ENCODE measurements at places on chromosomes 7 and 10. TPM values are rescaled to one million over a fixed set of nuclear protein-coding genes. Genes with fewer than 3 reads are reported as not detected.

The HOGA1 gene
- 4.0 TPM for polyA plus RNA-seq

The HTR5A gene
- not detected for polyA plus RNA-seq

The TIMM23 gene
- polyA plus RNA-seq, result 39.4 TPM

DNA sequence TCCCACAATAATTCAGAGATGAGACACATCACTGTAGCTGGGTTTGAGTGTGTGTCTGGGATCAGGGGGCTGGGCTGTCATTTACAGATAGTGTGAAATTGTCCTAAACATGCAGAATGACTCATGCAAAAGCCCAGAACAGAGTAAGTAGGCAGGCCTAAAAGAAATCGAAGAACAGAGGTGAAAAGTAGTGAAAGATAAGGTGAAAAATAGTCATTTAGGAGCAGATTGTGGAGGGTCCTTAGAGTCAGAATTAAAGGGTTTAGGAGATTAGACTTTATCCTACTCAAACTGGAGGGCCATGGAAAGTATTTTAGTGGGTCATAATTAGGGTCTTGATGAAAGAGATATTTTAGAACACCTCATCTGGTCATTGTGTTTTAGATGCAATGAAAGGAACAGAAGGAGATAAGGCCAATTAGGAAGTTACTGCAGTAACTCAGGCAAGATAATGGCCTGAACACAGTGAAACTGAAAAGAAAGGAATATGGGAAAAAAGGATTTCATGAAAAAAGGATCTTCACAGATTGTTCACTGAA lies 58.3 kb upstream of the NEBL start:
- no peaks in the 10 kb centered on the region for H3K36me3 ChIP-seq
- H3K4me3 ChIP-seq, result no peak overlapping the region
- H3K27me3 ChIP-seq, result peaks cover 2% of the 10 kb centered on the region
- no peaks in the 10 kb centered on the region for H3K4me1 ChIP-seq
- H3K27ac ChIP-seq, result no peak overlapping the region

DNA sequence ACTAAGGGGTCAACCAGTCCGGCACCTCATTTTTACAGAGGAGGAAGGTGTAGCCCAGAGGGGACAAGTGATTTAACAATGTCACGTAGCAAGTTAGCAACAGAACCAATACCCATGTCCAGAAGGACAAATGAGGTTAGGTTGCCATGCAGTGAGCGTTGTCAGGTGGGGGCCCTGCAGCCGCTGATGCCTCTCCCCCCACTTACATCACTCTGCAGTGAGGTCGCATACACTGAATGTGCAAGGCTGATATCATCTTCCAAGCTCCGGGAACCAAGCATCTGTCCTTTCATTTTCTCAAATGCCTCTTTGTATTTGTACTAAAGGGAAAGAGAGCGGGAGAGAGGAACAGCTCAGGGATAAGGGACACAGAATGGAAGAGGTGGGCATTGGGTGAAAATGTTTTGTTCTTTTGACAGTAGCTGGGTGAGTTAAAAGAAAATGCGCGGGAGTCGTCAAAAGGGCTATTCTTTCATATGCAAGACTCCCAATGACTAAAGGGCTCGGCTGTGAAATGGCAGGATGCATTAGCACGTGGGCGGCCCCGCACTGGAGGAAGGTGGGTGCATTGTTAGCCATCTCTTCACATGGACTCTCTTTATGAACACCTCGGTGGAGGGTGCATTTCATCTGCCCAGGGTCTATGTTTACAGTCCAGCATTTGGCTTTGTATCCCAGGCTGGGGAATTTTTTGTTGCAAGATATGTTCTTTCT lies 49.7 kb downstream of the NRAP start:
- DNase-seq, result no peak
- H3K4me1 ChIP-seq, result no peaks in the 10 kb centered on the region
- H3K4me3 ChIP-seq, result no peak overlapping the region
- no peaks in the 10 kb centered on the region for H3K27me3 ChIP-seq

GRCh38 chr7:151068069-151068773 lies 8.8 kb downstream of the SLC4A2 start:
- H3K4me3 ChIP-seq, result no peak overlapping the region
- no peak overlapping the region for H3K27ac ChIP-seq
- no peaks in the 10 kb centered on the region for H3K27me3 ChIP-seq
- no peak for DNase-seq
- H3K36me3 ChIP-seq, result peaks cover 11% of the 10 kb centered on the region

GRCh38 chr7:150389532-150389816 lies 10.3 kb downstream of the ZNF775 start:
- H3K27ac ChIP-seq, result no peak overlapping the region
- no peak overlapping the region for H3K4me3 ChIP-seq
- H3K36me3 ChIP-seq, result no peaks in the 10 kb centered on the region
- no peak for DNase-seq

DNA sequence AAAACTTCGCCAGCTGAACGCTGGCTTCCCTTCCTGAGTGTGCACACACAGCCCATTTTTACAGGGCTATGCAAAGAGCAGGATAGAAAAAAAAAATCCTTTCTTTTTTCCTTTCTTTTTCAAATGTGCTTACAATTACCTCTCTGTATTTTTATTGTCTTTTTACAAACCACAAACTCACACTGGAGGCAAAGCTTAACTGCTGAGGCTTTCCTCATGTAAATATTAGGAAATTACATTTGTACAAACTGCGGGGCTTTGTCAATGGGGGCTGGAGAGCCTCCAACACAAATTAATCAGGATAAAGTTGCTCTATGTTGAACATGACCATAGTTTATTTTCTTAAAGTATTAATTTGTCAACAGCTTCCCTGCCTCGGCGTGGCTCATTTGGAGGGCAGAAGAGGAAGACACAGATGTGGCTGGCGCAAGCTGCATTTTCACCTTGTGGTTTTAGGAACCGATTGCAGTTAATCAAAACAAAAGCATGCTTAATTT lies 411.7 kb upstream of the MKI67 start:
- H3K27me3 ChIP-seq, result no peaks in the 10 kb centered on the region
- no peak overlapping the region for H3K27ac ChIP-seq
- no peaks in the 10 kb centered on the region for H3K4me1 ChIP-seq
- no peak for DNase-seq

- H3K27me3 ChIP-seq, result no peaks in the 10 kb centered on the region
- no peak overlapping the region for H3K4me3 ChIP-seq
- no peaks in the 10 kb centered on the region for H3K36me3 ChIP-seq
- no peaks in the 10 kb centered on the region for H3K4me1 ChIP-seq
These were observed 139.2 kb upstream of the TMEM168 start for GRCh38 chr7:112929421-112929820.

DNA sequence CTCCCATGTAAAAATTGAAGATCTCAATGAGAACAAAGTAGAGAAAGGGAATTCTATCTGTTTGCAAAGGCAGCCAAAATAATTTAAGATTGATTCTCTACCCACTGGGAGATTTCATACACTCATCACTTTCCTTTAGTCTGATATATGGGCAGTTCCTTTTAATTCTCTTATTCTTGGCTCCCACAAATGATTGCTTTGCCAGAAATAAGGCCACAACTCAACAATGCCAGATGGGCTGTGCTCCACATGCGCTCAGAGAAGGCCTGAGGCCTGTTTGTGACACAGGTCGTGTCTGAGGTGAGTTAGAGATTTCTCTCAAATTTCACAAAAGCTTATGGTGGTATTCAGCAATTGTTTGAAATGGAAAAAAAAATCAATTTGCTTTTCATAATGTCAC lies 501.9 kb upstream of the SEMA3D start:
- no peaks in the 10 kb centered on the region for H3K36me3 ChIP-seq
- H3K4me3 ChIP-seq, result no peak overlapping the region
- H3K4me1 ChIP-seq, result no peaks in the 10 kb centered on the region
- H3K27ac ChIP-seq, result no peak overlapping the region

GRCh38 chr7:1432411-1433082 lies 26.7 kb downstream of the MICALL2 start:
- H3K27ac ChIP-seq, result no peak overlapping the region
- H3K27me3 ChIP-seq, result no peaks in the 10 kb centered on the region
- H3K4me1 ChIP-seq, result no peaks in the 10 kb centered on the region

DNA sequence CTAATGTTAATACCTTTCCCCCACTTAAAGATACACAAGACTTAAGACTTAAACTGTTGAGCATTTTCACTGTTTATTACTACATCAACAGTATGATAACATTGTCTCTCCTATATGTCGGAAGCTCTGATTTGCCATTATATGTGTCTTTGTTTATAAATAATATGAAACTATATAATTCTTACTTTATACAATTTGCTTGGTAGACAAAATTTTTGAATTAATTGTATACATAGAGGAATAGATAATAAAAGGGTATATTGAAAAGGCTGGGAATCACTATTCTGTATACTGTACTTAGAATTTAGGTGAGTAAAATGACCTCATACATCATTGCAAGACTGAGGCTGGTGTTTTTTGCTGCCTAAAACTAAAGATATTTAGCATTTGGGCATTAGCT lies 82.1 kb upstream of the HDAC9 start:
- H3K36me3 ChIP-seq, result no peaks in the 10 kb centered on the region
- peaks cover under 1% of the 10 kb centered on the region for H3K4me1 ChIP-seq
- H3K4me3 ChIP-seq, result no peak overlapping the region
- no peak overlapping the region for H3K27ac ChIP-seq
- DNase-seq, result no peak

DNA sequence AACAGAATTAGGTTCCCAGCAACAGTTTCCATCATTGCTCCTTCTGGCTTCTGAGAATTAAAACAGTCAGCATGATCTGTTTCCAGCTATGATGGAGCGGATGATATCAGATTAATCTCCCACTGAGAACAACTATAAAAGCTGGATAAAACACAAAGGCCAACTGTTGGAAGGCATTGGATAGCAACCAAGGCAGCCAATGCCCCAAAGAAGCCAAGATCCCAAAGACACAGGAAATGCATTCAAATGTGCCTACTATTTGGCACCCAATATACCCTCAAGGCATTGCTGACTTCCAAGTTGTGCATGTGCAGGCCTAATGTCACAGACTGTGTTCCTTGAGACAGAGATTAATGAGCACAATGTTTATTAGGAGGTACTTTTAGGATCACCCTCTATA lies 259.3 kb downstream of the ARHGAP12 start:
- no peaks in the 10 kb centered on the region for H3K27me3 ChIP-seq
- no peak overlapping the region for H3K4me3 ChIP-seq
- no peak overlapping the region for H3K27ac ChIP-seq
- H3K4me1 ChIP-seq, result no peaks in the 10 kb centered on the region
- H3K36me3 ChIP-seq, result no peaks in the 10 kb centered on the region

- DNase-seq, result no peak
- no peaks in the 10 kb centered on the region for H3K27me3 ChIP-seq
- no peaks in the 10 kb centered on the region for H3K4me1 ChIP-seq
- no peak overlapping the region for H3K4me3 ChIP-seq
- no peaks in the 10 kb centered on the region for H3K36me3 ChIP-seq
- H3K27ac ChIP-seq, result no peak overlapping the region
These were observed 48.8 kb upstream of the SLC35B4 start for GRCh38 chr7:134365341-134366054.

DNA sequence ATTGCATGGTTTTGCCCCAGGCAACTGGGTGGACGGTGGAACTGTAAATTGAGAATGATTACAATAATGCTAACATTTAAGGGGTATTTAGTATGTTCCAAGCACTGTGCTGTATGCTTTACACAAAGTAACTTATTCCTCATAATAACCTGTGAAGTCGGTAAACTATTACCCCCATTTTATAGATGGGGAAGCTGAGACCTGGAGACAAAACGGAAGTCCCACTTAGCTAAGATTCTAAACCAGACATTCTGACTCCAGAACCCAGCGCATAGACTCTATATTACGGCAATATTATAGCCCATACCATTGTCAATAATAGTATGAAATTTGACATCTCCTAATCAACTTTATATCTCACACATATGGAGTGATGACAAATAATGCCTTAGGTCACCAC lies 39.9 kb upstream of the TMEM236 start:
- H3K27ac ChIP-seq, result no peak overlapping the region
- H3K4me1 ChIP-seq, result no peaks in the 10 kb centered on the region
- no peak for DNase-seq
